ENCODE measurements at places on chromosomes 3 and 15.
A peak's percentile ranks its signal among the peaks of the same experiment; 100 is the strongest.

DNA sequence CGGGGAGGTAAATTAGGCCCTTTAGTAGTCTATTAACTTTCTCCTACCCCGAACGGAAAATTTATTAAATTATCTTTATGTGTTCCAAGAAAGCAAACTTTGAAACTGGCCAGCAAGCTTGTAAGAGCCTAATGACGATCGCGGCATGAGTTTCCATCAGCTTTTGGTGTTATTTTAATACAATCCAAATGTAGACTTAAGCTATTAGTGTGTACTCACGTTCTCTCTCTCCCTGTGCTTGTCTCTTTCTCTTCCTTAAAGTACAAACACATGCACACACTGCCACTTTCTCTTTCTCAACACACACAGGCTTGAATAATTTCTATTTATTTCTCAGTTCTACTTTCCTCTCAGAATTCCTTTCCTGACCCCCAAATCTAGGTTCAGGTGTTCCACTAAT is 108.8 kb upstream of the MME start:
- no peak for DNase-seq

GRCh38 chr15:40992241-40992741 is 39.0 kb downstream of the CHAC1 start:
- DNase-seq, result no peak

DNA sequence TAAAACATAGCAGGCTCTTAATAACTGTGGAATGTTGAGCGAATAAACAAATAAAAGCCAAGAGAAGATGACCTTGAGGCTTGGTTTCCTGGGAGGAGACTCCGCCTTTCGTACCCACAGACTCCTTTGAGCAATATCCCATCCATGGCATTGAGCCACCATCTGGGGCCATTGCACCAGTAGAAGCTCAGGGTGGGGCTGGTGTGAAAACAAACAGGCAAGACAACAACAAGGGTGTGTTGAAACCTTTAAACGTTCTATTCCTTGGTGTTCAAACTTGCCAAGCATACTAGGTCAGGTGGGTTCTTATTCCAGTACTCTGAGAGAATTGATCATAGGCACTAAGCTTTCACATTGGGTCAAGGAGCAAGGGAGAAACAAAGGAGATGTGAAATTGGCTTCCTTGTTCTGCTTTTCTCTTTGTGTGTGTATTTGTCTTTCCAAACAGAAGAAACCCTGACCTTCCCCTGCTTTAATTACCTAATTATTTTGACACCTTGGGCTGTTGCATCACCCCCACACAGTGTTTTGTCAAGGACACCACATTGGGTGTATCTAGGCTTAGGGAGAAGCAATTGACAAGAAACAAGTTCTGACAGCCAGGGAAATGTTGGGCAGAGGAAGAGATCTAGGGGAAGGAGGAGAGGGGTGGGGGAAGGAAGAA is 105.1 kb upstream of the BCL6 start:
- no peak for DNase-seq

GRCh38 chr3:56753206-56753820 is 48.4 kb downstream of the ARHGEF3 start:
- DNase-seq, result no peak

- no peak for DNase-seq
Measured at GRCh38 chr3:192917404-192918274, at the start of gene MB21D2. Gene MB21D2 (minus strand): TSS chr3:192917856. CDS start chr3:192917840, 16 bp downstream.

- DNase-seq, result no peak
Measured at GRCh38 chr15:58504674-58505234, 73.0 kb downstream of the LIPC start.

DNA sequence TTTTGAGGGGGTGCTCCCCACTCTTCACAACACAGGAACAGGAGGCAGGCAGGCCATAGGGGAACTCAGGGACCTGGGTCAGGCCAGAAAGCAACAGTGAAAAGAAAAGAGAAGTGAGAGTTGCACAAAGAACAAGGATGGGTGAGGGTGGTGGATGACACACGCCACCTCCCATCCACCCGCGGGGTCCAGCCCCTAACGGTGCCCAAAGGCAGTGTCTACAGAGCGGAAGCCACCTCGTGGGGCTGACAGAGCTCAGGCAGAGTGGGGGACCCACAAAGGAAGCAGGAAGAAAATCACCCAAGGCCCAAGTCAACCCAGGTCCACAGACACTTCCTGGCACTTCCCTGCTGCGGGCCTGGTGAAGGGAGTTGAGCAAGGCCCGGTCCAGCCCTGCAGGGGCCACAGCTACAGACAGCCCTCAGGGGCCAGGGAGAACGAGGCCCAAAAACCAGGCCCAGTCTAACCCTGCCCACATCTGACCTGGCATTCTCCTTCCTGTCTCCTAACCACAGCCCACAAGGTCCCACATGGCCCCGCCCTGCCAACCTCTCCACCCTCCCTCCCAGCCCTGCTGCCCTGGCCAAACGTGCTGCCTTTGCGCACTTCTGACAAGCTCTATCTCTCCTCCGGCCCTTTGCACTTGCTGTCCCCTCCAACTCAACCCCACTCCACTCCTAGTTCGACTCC is 5.9 kb downstream of the NUP210 start:
- peak; percentile 66 for DNase-seq

DNA sequence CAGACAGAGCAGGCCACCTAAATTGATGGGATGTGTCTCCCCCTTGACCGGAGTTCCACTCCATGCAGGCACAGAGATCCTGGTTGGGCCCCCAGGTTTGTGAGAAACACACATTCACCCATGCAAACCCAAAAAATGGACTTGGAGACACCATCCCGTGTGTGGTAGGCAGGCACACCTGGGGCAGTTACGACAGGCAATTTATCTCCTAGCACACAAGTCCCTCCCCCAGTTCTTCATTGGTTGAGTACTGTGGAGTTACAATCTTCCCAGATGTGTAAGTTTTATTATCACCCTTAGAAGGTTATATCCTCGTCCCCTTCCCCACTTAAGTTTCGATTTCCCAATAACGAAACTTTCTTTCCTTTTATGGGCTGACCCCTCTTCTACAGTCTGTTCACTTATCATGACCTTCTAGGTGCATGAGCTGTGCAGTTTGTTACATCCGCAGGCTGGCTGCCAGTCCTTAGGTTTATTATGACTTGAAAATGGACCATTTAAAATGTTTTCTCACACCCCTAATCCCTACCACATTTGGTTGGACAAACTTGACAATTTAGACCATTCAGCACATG is 27.3 kb downstream of the ARL8B start:
- no peak for DNase-seq

DNA sequence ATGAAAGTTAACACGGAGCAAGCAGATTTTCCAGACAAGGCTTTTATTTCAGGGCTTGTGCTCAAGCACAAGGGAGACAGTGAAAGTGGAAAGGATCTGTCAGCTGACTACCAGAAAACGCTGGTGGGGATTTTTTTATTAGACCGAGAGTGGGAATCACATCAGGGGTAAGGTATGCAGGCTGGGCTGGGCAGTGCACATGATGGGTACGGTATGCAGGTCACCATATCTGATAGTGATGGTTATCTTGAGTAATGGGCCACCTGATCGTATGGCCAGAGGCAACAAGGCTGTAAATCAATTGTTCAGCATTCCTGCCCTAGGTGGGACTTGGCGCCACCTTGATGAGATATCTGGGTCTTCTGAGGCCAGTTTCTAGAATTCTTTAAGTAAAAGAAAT is 36.9 kb upstream of the PIAS1 start:
- no peak for DNase-seq

DNA sequence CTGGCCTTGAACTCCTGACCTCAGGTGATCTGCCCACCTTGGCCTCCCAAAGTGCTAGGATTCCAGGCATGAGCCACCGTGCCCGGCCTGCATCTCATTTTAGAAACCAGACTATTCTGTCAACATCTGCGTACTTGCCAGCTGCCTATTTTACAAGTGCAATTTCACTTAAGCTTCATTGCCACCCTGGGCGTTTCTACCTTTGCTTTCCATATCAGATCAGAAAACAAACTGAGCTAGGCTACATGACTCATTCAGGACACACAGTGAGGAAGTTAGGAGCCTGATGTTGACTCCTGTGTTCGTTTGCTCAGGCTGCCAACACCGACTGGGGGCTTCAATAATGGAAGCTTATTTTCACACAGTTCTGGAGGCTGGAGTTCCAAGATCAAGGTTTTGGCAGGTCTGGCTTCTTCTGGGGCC is 42.3 kb upstream of the KLHL25 start:
- DNase-seq, result no peak

GRCh38 chr3:115830764-115831395 is 207.6 kb downstream of the GAP43 start:
- no peak for DNase-seq

DNA sequence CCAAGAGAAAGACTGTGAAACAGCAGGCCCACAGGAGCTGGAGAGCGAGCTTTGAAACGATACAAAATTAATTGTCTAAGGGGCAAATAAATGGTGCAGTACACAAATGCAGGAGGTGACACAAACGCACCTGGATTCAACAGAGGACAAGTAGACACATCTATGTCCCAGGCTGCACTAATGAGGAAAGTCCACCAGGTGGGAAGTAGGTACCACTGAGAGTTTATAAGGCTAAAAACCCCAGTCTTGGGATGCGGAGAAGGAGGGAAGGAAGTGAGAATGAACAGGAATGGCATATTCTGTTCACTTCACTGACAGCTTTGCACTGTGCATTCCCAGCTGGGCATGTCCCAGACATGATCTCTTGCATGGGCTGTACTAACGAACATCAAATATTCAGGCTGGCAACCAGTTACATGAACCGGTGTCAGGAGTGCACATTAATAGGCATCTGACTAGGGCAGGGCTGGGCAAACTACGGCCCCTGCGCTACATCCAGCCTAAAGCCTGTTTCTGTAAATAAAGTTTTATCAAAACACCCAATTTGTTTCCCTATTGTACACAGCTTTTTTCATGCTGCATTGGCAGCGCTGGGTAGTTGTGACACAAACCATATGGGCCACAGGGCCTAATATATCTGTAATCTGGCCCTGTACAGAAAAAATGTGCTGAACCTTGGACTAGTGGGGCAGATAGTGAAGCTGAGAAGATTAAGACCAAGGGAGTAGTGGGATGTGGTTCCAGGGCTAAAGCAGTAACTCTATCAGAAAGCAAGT is 107.0 kb downstream of the IGF2BP2 start:
- no peak for DNase-seq

GRCh38 chr3:40701016-40701588 is 176.3 kb downstream of the ZNF621 start:
- DNase-seq, result no peak

DNA sequence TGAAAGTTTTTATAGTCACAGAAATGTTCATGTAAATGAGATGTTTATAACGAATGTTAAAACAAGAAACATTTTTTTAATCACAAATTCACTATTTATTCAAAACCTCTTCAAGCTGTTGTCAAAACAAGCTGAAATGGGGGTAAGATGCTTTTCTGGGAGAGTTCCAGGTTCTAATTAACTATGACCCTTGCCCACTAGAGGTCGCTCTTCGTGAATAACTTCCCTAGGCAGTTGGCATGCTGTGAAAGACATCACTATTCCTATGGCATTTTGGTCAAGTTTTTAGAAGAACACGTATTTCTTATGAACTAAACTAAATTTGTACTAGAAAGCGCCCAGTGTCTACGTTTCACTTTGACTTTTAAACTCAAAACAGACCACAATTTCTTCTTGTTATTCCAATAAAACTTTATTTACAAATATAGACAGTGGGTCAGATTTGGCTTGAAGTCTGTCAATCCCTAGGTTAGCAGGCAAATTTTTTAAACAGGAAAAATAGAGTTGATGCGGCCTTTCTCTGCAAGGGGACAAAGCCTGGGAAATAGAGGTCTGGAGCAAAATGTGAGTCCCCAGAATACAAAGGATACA is 62.8 kb upstream of the CMTM8 start:
- peak; percentile 65 for DNase-seq

DNA sequence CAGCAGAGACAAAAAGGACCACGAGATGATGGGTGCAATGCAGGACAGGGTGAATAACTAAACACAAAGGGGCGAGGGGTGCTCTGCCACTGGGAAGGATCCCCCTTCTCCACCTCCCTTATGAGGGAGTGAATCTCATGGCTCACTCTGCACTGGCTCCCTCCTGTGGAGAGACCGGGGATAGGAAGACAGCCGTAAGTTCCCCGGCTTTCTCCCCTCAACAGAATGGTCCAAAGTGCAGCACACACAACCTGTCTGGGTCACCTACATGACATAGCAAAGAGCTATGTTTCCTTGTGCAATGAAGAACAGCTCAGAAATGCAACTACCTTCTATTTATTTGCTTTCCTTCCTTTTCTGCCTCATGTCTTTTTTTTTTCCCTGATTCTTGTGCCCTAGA is 7.8 kb upstream of the ACSBG1 start:
- DNase-seq, result peak; percentile 3

DNA sequence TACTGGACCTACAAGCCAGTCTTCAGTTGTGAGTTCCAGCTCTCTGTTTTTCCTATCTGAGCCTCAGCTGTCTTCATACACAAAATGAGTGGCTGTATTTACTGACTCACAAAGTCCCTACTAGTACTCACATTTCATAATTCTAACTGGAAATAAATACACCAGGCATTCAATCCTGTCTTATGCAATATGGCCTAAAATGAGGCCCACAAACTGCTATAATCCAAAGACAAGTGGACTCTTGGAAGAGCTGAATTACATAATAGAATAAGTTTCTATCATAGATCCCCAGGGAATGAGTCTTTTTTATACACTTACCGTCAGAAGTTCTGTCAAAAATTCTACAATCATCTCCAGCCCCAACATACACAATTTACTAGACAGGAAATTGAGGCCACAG is 211.9 kb downstream of the LRRN1 start:
- DNase-seq, result no peak

DNA sequence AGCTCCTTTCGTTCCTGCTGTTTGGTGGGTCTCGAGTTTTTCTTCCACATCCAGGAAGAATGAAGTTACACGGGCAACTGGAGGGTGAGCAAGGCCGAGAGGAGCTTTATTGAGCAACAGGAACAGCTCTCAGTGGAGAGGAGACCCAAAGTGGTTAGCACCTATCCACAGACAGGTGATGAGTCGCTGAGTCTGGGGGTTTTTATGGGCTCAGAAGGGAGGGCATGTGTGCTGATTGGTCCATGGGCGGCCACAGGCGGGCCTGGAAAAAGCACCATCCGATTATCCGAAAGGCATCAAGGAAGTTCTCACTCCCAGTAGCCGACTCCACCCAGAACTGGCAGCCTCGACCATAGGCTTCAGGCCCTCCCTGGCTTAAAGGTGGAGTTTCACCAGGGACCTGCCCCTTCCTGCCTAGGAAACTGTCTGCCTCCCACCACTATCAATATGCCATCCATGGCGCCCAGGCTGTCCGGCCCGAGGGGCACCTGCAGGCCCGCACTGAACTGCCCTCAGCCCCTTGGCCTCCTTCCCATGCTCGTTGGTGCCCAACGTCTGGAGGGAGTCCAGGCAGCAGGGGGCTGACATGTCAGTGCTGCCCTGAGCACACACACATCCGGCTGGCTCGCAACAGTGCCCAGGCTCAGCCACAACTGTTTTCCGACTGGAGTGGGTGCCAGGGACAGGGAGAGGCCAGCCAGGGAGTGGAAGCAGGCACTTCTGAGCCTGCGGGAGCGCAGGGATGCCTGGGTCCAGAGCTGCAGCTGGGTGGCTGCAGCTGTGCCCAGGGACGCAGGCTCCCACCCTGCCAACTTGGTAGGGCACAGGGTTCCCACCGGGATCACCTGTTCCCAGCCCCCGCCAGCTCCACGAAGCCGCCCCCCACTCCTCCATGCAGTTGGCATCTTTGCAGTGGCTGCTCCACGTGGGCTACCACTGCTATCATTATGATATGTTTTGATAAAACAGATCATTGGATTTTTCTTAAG is 170.2 kb downstream of the FNDC3B start:
- no peak for DNase-seq

- no peak for DNase-seq
Measured at GRCh38 chr3:149772861-149773260, 19.5 kb downstream of the ANKUB1 start.
